ENCODE measurements at places on chromosomes 7 and 10.

- no peak for DNase-seq
Measured at GRCh38 chr10:110007161-110007700, 553 bp upstream of the ADD3 start.

GRCh38 chr10:23433701-23434100, 5.2 kb upstream of the OTUD1 start:
- DNase-seq: no peak

GRCh38 chr7:108589874-108590273, 20.2 kb downstream of the DNAJB9 start:
- DNase-seq: no peak

DNA sequence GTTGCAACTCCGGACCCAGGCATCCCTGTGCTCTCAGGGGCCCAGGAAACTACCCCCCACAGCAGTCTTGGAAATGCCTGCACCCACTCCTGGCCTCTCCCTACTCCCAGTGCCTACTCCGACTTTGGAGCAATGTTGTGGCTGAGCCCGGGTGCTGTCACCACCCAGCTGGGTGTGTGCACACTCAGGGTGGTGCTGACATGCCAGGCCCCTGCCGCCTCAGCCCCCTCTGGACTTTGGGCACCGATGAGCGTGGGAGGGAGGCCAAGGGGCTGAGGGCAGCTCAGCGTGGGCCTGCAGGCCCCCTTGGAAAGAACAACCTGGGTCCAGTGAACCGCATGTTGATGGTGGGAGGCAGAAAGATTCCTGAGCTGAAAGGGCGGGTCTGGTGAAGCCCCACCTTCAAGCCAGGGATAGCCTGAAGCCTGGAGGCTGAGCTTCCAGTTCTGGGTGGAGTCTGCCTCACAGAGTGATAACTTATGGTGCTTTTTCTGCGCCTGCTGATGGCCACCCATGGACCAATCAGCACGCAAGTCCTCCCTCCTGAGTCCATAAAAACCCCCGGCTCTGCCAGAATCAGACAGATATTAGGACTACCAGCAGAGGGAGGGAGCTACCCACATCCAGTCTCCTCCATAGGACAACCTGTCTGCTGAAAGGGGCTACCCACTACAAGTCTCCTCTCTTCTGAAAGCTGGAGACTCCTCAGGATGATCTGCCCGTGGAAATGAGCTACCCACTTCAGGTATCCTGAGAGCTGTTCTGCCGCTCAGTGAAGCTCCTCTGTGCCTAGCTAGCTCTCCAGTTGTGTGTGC, 380.4 kb upstream of the SORCS1 start:
- DNase-seq: no peak

DNA sequence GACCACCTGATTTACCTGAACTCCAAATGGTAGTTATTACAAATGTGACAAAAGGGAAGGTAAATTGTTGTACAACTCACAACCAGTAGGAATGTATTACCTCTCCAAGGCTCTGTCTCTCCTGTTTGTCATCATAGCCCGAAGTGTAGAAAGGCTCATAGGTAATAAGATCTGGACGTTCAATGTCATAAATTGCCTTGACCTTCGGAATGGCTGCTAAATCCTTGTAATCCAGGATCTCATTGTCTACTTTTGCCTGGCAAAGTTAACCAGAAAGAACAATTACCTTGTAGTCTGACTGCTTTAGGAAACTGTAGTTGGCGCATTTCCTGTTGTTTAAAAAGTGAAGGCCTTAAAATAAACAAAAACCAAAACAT, 68.6 kb upstream of the AFAP1L2 start:
- no peak for DNase-seq

DNA sequence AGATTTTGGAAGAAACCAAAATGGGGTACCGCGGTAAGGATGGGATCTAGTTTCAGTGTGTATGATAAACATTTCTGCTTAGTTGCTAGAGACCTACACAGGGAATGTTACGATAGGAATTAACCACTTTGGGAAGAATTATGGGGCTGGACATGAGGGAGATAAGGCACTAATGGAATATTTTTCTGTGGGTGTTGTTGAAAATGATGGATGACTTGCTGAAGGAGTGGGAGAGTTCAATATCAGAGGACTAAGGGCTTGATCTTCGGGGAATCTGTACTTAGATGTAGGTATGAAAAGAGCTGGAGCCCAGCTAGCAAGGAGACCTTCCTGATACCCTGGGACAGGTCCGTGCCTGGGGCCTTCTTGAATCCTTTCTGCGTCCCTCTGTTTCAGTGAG, 303.7 kb downstream of the EXOC4 start:
- no peak for DNase-seq

DNA sequence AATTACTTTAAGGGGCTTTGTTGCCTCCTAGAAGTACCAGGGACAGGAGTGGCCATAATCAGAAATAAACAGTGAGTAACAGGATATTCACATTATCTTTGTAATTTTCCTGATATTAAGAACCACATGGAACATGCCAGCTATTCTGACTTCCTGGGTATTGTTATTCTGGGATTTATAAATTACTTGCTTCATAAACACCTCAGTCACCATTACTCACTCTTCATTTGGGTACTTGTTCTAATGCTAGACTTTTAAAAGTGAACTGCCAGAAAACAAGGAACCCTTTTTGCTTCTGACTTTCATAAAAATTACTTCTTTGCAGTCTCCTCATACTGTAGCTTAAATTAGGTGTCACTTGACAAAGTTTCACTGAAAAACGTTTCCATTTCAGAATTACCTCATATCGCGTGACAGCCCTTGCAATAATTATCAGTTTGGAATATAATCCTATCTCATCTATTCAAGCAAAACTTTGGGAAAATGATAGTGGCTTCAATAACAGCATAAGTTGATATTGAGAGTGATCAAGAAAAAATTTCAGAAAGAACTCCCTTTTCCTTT, 29.8 kb downstream of the CABCOCO1 start:
- DNase-seq: no peak

GRCh38 chr10:84225427-84226173, at the start of gene LRIT2:
LRIT2 (minus strand) TSS chr10:84225544; CDS start chr10:84225520, 24 bp downstream.
- no peak for DNase-seq

DNA sequence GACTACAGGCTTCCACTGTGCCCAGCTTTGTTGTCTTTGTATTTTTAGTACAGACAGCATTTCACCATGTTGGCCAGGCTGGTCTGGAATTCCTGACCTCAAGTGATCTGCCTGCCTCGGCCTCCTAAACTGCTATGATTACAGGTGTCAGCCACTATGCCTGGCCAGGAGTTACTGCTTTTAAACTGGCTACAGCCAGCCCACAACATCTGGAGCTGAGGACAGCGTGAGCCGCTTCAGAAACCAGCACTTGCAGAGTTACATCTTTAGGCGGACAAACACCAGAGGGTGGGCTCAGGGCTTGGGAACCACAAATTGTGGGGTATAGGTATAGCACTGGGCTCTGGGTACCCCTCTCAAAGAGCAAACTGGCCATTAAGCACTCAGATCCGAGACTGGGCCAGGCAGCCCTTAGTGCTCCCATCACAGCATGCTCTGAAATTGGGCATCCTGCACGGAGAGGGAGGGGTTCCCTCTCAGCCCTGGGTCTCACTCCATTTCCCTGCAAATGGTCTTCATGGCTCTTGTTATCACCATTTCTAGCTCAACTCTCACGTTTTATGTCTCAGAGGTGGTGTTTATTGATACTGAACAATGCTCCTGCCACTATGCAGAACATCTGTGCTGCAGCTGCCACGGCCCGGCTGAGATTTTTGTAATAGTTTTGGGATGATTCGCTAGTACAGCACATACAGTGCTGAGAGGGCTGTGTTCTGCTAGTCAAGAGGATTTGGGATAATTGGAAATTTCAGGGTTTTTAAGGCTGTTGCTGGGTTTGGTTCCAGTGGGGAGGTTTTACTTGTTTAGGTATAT, 146.4 kb upstream of the LYZL2 start:
- DNase-seq: no peak

GRCh38 chr10:33241351-33241750, 93.1 kb downstream of the NRP1 start:
- DNase-seq: no peak

DNA sequence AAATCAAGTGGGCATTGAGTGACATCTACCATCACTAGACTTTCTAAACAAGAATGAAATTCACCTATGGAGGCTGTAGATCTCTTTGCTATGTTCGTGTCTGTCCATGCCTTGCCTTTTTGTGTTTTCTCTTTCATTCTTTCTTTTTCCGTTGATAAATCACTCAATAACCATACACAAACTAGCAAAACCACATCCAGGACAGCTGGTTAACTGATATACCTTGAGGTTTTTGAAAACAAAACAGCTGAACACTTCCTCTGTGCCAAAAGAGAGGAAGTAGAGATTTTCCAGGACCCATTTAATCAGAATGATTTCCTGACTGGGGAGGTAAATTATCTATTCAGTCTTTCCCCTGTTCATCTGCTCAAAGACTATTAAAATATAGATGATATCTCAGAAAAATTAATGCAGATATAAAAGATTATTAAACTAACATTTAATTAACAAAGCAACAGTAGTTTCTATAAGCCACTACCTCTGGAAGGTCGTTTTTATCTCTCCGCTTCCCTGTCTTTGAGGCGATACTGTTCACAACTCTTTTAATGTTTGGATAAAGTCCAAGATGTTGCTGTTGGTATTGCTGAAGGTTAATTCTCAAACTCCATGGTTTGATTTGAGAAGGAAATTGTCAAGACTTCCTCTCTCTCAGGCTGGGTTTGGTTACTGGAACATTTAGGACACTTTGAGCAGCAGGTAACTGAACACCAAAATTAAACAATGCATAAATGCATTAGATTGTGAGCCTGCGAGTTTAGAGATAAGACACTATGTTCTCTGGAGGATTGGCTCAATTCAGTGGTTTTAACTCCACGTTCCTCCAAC, 24.4 kb upstream of the C10orf67 start:
- DNase-seq: no peak

All from HepG2 (cell line).